ENCODE measurements at places on chromosomes 1 and 21. TPM values are rescaled to one million over a fixed set of nuclear protein-coding genes. Genes with fewer than 3 reads are reported as not detected.

TRNP1 gene
- total RNA-seq = 38.3 TPM

ZC3H11A gene
- total RNA-seq = 63.4 TPM

CLCA2 gene
- not detected for total RNA-seq

TMEM51 gene
- total RNA-seq = 48.4 TPM

DNA sequence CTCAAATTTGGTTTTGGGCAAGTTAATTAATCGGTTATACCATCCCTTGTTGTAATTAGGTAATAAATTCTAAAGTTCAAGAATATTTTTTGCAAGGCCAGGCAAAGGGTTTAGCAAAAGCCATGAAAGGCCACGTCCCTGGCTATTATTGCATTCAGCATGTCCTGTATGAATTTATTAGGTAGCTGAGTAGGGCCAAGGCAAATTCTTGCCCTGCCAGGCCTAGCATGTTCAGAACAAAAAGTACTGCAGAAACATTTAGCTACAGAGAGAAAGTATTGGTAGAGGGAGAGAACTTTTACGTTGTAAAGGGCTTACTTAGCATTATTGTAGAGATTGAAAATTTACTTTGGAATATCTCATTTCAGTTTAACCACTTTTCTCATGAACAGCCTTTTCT, 94.4 kb downstream of the PATJ start:
- no peak for DNase-seq
- no peaks in the 10 kb centered on the region for H3K27me3 ChIP-seq
- H3K4me3 ChIP-seq = no peak overlapping the region

DNA sequence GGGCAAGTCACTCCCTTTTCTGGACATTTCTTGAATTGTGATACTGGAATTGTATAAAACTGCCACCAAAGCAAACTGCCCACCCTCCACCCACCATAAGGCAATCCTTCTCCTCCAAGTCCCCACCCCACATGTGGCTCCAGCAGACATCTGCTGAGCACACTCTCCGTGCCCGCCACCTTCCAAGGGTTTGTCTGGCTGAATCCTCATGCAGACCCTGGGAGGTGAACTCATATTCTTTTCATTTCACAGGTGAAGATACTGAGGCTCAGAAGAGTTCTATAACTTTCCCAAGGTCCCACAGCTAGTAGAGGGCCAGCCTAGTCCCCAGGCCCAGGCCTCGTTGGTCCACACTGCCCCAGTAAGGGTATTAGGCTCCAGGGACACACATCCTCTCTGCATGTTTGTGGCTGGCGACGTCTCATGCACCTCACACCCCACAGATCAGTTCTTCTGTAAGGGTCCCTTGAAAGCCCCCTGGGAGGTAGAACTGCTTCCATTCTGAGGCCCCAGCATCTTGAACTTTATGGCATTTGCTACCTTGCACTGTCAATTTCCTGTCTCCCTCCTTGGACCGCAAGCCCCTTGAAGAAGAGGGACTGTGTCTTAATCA, 14.1 kb downstream of the CNTN2 start:
- no peaks in the 10 kb centered on the region for H3K27me3 ChIP-seq
- no peak for DNase-seq
- no peak overlapping the region for H3K4me3 ChIP-seq
- no peaks in the 10 kb centered on the region for H3K36me3 ChIP-seq

DNA sequence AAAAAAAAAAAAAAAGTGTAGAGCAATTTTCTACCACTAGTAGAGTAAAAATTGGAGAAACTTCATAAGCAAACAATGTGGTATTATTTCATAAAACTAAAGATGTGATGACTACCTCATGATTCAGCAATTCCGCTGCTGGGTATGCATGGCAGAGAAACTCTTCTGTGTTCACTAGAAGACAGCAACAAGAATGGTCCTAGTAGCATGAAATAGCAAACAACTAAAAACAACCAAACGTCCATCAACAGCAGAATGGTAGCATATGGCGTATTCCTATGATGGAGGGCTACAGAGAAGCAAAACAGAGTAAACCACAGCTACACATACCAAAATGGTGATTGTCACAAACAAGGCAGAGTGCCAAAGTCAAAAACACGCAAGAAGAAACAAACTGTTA, 18.9 kb downstream of the HTR1D start:
- no peaks in the 10 kb centered on the region for H3K36me3 ChIP-seq
- no peaks in the 10 kb centered on the region for H3K27me3 ChIP-seq
- H3K4me1 ChIP-seq = no peaks in the 10 kb centered on the region
- H3K27ac ChIP-seq = no peak overlapping the region
- no peak overlapping the region for H3K4me3 ChIP-seq

DNA sequence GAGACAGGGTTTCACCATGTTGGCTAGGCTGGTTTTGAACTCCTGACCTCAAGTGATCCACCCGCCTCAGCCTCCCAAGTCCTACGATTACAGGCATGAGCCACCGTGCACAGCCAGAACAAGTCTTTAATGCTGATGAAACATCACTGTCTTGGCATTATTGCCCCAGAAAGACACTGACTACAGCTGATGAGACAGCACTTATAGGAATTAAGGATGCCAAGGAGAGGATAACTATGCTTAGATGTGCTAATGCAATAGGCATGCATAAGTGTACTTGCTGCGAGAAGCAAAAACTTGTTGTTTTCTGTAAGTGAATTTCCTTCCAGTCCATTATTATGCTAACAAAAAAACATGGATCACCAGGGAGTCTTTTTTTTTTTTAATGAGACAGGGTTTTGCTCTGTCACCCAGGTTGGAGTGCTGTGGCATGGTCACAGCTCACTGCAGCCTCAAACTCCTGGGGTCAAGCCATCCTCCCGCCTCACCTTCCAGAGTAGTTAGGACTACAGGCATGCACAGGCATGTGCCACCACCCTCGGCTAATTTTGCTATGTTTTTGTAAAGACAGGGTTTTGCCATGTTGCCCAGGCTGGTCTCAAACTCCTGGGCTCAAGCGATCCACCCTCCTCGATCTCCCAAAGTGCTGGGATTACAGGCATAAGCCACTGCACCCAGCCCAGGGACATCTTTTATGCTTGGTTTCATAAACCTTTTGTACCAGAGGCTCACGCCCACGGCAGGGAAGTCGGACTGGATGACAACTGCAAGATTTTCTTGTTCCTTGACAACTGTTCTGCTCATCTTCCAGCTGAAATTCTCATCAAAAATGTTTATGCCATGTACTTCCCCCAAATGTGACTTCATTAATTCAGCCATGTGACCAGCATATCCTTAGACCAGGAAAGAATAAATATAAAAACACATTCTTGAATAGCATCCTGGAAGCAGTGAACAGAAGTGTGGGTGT, 23.1 kb downstream of the RHEX start:
- H3K27ac ChIP-seq = no peak overlapping the region
- H3K4me1 ChIP-seq = no peaks in the 10 kb centered on the region
- H3K27me3 ChIP-seq = no peaks in the 10 kb centered on the region
- peak; percentile 15 for DNase-seq
- H3K4me3 ChIP-seq = no peak overlapping the region

DNA sequence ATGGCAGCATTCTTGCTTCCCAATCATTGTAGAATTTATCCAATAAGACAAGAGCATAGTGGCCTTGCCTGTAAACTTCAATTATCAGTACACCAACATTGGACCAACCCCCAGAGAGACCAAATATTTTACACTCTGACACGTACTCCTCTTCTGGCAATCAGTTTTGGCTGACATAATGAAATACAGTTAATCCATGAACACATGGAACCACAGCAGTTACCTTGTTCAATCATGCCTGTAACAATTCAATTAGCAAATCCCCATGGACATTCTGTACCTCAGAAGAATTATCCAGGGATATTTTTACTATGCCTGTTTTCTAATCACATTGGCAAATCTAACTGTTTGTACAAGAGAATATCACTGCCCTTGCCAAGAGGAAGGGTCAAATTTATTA, 2162.0 kb downstream of the MRPL39 start:
- no peaks in the 10 kb centered on the region for H3K27me3 ChIP-seq
- H3K27ac ChIP-seq = no peak overlapping the region
- no peaks in the 10 kb centered on the region for H3K36me3 ChIP-seq
- no peaks in the 10 kb centered on the region for H3K4me1 ChIP-seq

GRCh38 chr1:30881319-30882181, 27.0 kb downstream of the SDC3 start:
- no peak for DNase-seq
- H3K4me1 ChIP-seq = no peaks in the 10 kb centered on the region
- no peaks in the 10 kb centered on the region for H3K27me3 ChIP-seq
- H3K4me3 ChIP-seq = no peak overlapping the region
- no peaks in the 10 kb centered on the region for H3K36me3 ChIP-seq

DNA sequence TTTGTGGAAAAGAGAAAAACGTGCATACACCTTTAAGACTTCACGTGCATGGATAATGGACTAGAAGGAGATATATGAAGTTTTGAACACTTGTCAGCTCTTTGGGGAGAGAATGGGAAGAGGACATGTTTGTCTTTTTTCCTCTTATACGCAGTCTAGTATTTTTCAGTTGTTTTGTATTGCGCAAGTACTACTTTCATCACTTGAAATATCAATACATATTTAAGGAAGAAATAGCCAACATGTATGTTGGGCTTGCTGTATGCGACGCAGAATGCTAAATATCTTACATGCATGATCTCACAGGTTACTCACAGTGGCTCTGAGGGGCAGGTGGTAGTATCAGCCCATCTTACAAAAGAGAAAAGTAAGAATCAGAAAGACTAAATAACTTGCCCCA, 176.5 kb upstream of the RUNX1 start:
- no peak overlapping the region for H3K27ac ChIP-seq
- no peaks in the 10 kb centered on the region for H3K4me1 ChIP-seq
- no peaks in the 10 kb centered on the region for H3K36me3 ChIP-seq
- no peak for DNase-seq
- H3K27me3 ChIP-seq = no peaks in the 10 kb centered on the region
- H3K4me3 ChIP-seq = no peak overlapping the region

All from kidney (tissue), 22 donors.